Naive B cell (primary cell): ENCODE measurements at places on chromosomes 7 and 10. TPM values are rescaled to one million over a fixed set of nuclear protein-coding genes. Genes with fewer than 3 reads are reported as not detected.

Gene CPN1
- polyA plus RNA-seq = not detected

Gene SPDYE16
- not detected for polyA plus RNA-seq

Gene TMEM184A
- not detected for polyA plus RNA-seq

Gene LIPF
- polyA plus RNA-seq = not detected

Gene ADIRF
- not detected for polyA plus RNA-seq

Gene ANAPC16
- 594 TPM for polyA plus RNA-seq

Gene PLCE1
- 0.44 TPM for polyA plus RNA-seq

Gene CCL24
- not detected for polyA plus RNA-seq

Gene SLC16A9
- 0.19 TPM for polyA plus RNA-seq

Gene AFAP1L2
- not detected for polyA plus RNA-seq

Gene CPA2
- not detected for polyA plus RNA-seq

Gene SDK1
- 0.60 TPM for polyA plus RNA-seq

Gene DOCK4
- polyA plus RNA-seq = not detected

Gene SMKR1
- polyA plus RNA-seq = not detected

Gene AIFM2
- polyA plus RNA-seq = 2.3 TPM

Gene POMZP3
- polyA plus RNA-seq = 0.36 TPM

Gene ACTL6B
- polyA plus RNA-seq = not detected

Gene EIF3B
- polyA plus RNA-seq = 83.0 TPM

Gene FAM237B
- polyA plus RNA-seq = not detected

Gene CYP2C19
- polyA plus RNA-seq = not detected

Gene PDCD4
- 227 TPM for polyA plus RNA-seq

Gene SAMD9
- polyA plus RNA-seq = 27.9 TPM

Gene C10orf90
- polyA plus RNA-seq = not detected

Gene CYP3A4
- not detected for polyA plus RNA-seq

Gene P4HA1
- polyA plus RNA-seq = 42.6 TPM
